ENCODE measurements at places on chromosomes 13 and 19.

GRCh38 chr13:107241381-107241780 lies 673.4 kb upstream of the ARGLU1 start:
- no peak for DNase-seq

GRCh38 chr13:35936246-35936978 lies 194.8 kb downstream of the DCLK1 start:
- no peak for DNase-seq

- no peak for DNase-seq
These were observed 124.5 kb downstream of the SHISA2 start for GRCh38 chr13:25927363-25927762.

DNA sequence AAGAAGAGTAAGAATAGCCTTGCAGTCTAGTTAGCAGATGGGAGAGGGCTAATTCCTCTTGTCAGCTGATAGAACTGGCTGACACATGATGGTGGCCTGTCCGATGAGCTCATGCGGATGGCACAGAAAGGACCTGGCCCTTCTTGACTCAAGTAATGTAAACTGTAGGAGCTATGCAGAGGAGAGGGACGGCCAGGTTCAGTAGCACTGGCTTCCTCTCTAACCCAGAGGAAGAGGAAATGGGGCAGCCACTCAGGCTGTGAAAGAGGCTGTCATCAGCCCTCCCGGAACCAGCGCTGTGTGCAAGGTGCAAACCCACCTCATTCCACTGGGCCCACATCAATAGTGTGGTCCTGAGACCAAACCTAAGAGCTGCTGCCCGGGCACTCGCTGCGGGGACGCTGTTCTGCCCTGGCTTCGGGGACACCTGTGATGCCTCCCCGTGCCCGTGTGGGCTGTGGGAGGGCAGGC lies 30.8 kb upstream of the USE1 start:
- no peak for DNase-seq

DNA sequence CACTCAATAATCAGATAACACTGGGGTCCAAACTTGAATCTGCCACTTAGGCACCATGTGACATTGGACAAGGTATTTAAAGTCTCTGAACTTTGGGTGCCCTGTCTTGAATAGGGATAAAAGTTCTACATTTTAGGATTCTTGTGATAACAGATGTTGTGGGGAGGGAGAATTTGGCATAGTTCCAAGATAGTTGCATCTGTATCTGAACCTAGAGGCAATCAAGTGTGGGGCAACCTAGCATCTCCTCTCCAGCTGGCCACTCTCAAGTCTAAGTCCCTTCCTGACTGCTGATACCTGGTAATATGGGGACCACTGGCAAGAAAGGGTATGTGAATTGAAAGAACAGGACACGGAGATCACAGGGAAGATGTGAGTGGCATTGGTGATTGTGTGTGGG lies 256.1 kb downstream of the FOXO1 start:
- no peak for DNase-seq

DNA sequence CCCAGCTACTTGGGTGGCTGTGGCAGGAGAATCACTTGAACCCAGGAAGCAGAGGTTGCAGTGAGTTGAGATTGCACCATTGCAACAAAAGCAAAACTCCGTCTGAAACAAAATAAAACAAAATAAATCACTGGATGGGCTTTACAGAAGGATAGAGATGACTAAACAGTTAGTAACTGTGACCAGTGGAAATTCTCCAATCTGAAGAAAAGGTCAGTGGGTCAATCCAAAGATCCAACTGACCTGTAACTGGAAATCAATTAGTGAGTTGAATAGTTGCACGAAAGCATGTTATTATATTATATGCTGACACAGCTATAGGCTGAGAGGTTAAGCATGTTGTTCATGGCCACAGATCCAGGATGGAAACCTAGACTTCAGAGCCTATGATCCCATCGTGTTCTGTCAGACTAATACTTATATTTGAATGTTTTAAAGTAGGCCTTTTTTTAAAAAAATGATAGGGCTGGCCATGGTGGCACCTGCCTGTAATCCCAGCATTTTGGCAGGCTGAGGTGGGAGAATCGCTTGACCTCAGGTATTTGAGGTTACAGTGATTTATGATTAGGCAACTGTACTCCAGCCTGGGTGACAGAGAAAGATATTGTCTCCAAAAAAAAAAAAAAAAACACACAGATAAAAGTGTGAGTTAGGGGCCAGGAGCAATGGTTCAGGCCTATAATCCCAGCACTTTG lies 1.4 kb downstream of the ECH1 start:
- no peak for DNase-seq

DNA sequence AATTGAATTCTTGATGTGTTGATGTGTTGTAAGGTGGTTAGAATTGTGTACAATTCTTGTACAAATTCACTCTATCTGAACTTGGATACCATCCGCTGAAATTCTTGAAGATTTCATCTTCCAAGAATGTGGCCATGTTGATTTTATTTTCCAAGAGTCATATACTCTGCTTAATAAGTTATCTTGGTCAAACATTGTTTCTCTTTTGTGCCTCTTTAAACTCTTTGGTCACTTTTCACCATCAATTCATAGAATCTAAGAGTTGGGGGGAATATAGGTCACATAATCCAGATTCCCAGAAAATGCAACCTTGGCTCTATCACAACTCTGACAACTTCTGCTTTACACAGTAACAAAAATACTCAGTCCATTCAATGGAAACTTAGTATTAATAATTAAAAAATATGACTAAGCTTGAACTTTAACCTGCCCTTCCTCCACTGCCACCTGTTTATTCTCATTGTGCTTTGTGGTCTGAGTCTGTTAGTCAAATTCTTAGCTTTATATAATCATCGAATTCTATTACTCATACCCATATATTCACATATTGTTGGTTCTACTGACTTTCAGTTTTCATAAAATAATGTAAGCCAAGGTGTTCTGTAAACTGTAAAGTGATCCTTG lies 373.2 kb downstream of the LMO7 start:
- no peak for DNase-seq

DNA sequence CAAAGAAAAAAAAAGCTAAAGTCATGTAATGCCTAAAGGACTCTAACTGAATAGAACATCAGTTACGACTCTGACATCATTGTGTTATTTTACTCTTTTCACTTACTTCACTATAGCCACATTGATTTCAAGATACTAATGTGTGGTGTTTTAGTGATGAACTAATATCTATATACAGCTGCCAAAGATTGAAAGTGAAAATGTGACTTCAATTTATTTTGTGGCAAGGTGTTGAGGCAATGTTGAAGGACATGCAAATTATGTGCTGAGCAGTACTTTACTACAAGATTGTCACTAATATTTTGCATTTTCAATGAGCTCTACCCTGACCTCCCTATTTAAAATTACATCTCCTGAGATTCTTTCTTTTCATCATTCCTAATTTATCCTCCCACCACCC lies 1911.9 kb upstream of the PCDH20 start:
- no peak for DNase-seq

- DNase-seq = peak; percentile 85
These were observed 16.3 kb downstream of the CILP2 start for GRCh38 chr19:19554074-19555023.

All from HEK293T (cell line).